Hippocampal formation (tissue), 2 donors: ENCODE measurements at places on chromosomes 7 and 10.

DNA sequence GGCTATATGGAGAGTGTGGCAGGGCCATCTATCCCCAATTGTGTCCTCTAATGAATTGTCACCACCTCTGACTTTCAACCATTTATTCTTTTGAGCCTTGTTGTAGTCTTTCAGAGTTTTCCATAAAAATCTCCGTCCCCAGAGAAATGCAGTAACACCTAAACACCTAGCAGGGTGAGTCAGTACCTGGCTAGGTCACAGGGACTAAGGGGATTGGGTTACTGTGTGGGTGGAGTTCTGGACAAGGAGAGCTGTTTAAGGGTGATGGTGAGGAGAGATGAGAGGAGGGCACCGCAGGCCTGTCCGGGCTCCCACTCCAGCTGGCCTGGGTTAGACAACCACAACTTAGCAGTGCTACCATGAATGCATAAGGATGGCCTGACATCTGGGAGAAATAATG lies 186.2 kb upstream of the LYZL1 start:
- no peak for DNase-seq

DNA sequence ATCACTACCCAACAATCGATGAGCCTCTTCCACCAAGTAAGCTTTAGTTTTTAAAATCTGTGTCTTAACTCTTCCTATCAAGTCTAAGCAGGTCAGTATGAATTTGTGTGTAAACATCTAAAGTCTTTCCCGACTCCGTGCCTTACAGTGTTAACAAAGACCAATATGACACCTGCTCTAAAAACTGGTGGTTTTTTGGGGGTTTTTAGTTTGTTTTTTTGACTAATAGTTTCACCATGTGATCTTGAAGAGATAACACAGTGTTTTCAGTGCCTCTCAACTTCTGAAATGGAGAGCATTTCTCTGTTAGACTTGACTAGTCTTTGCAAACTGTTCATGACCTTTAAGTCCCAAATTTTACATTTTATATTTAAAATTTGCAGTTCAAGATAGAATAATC lies 132.0 kb upstream of the STK17A start:
- no peak for DNase-seq

DNA sequence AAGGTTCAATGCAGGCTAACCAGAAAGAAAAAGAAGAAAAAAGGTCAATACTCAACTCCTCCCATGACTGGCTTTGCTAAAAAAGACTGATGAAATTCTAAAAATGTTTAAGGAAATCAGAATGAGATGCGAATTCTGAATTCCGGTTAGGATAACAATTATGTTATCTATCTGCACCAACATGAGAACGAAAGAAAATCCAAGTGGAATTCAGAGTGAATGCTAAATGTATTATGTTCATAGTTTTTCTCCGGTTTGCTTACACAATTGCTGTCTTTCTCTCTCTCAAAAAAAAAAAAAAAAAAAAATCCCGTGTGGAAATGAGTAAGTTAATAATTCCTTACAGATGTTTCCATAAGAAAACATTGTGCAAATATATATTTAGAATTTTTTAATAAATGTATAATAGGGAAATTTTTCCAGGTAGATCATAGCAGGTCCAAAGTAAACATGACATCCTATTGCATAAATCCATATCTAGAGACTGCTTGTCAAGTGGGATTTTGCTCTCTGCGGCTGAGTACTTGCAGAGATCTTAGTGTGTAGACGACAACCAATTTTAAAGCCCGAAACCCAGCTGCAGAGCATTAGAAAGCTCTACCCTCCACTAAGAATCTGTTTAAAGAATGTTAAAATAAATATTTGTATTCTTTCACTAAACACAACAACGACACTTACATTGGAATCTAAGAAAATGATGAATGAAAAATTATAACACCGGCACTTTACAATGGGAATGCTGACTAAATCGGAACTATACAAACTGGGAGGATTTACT lies 104.0 kb downstream of the JAZF1 start:
- no peak for DNase-seq

- DNase-seq: no peak
Observed at GRCh38 chr10:133230044-133230361, at the start of gene UTF1. TSS of gene UTF1 (plus strand) at chr10:133230217. CDS start at chr10:133230289, 72 bp downstream.

DNA sequence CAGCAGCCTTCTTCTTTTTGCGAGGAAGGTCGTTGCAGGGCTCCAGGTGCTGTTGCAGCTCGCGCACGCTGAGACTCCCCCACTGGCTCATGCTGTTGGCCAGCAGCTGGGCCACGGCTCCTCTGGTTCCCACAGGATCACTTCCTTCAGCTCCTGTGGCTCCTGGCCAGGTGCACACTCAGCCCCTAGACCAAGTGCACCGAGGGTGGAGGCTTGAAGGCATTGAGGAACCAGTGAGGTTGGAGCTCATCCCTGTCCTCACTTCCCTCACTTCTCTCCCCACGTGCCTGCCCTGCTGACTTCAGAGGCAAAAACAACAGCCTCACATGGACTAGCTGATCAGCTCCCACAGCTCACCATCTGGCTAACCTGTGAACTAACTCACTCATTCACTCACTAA lies 46.2 kb upstream of the ADRB1 start:
- DNase-seq: peak; percentile 15

- no peak for DNase-seq
Observed at GRCh38 chr10:52484206-52485065, 170.4 kb downstream of the DKK1 start.

- no peak for DNase-seq
Observed at GRCh38 chr10:49653273-49653929, 26.1 kb upstream of the C10orf53 start.

- no peak for DNase-seq
Observed at GRCh38 chr7:73690646-73691045, 7.2 kb downstream of the BUD23 start.

- DNase-seq: no peak
Observed at GRCh38 chr7:73850781-73851207, 8.5 kb upstream of the METTL27 start.

DNA sequence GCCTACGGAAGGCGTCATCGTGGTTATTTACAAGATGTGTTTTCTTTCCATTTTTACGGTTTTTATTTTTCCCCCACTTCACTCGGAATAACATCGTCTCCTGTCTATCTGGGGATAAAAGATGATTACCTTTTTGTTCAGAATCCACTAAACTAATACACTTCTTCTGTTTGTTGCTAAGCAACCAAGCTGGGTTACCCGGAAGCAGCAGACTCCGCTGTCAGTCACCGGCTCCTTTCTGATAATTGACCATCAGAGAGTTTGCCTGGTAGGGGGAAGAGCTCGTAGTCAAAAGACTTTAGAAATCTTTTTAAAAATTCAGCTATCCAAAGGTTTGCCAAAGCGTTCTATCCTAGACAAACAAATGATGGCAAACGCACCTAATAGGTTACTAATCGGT lies 75.0 kb upstream of the SFMBT2 start:
- DNase-seq: no peak

DNA sequence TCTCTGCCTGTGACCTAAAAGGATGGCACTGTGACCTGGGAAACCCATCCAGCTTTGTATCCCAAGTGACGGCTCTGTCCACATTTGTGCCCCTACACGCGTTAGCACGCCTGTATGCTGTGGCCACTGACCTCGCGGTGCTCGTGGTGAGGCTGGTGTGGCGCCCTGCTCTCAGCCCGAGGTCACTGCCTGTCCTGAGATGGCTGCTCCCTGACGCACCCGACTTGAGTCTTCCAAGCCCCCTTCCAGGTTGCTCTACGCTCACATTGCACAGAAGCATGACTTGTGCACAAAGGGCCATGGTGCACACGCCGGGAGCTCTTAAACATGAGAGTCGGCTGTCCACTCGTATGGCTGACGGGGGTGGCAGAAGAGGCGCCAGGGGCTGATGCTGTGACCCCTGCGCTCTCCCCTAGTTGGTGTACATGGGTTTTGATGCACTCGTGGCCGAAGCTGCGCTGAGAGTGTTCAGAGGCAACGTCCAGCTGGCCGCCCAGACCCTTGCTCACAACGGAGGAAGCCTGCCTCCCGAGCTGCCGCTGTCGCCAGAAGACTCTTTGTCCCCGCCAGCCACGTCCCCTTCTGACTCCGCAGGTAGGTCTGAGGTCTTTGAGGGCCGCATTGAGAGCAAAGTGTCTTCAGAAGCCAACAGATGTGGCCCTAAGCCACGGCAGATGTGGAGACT lies 33.5 kb downstream of the WDR86 start:
- DNase-seq: no peak

GRCh38 chr10:93994438-93994801 lies 689 bp downstream of the PLCE1 start:
- no peak for DNase-seq

- no peak for DNase-seq
Observed at GRCh38 chr10:129532838-129533237, 65.8 kb downstream of the MGMT start.

GRCh38 chr7:155521743-155522398 lies 24.5 kb downstream of the CNPY1 start:
- no peak for DNase-seq

DNA sequence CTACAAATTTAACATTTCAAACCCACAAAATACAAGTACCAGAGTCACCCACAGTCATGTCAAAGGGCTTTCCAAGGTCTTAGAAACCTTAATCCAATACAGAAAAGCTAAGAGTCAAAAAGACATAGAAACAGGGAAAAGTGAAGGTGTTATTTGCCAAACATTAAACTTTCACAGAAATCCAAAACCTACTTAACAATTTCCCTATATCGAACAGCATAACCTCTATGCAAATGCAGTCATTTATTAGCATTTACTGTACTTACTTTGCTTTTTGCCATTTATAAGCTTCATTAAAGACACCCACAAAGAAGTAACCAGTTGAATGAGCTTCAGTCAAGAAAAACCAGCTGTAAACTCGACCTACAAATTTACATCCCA lies 1.6 kb downstream of the PANK1 start:
- no peak for DNase-seq

GRCh38 chr7:78746301-78746700 lies 707.2 kb downstream of the MAGI2 start:
- no peak for DNase-seq
